ENCODE measurements at places on chromosomes 11 and 22.

GRCh38 chr22:20889904-20890540, 27.2 kb upstream of the CRKL start:
- no peak for DNase-seq

- no peak for DNase-seq
Measured at GRCh38 chr22:27614650-27615007, 186.9 kb downstream of the MN1 start.

GRCh38 chr11:35933320-35933871, 10.5 kb upstream of the LDLRAD3 start:
- DNase-seq: no peak

- DNase-seq: no peak
Measured at GRCh38 chr11:126731576-126732142, 268.9 kb downstream of the KIRREL3 start.

DNA sequence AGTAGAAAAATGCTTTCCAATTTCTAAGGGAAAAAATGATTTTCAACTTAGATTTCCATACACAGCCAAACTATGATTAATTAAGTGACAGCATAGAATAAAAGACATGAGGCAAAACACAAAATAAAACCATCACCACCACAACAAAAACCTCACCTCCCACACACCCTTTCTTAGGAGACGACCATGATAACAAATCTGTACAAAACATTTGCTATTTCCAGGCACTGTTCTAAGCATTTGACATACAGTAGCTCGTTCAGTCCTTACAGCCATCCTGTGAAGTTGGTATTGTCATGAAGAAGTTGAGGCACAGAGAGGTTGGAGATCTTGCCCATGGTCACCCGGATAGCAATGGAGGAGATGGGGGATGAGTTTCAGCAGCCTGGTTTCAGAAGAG, 8.7 kb downstream of the SPI1 start:
- no peak for DNase-seq

DNA sequence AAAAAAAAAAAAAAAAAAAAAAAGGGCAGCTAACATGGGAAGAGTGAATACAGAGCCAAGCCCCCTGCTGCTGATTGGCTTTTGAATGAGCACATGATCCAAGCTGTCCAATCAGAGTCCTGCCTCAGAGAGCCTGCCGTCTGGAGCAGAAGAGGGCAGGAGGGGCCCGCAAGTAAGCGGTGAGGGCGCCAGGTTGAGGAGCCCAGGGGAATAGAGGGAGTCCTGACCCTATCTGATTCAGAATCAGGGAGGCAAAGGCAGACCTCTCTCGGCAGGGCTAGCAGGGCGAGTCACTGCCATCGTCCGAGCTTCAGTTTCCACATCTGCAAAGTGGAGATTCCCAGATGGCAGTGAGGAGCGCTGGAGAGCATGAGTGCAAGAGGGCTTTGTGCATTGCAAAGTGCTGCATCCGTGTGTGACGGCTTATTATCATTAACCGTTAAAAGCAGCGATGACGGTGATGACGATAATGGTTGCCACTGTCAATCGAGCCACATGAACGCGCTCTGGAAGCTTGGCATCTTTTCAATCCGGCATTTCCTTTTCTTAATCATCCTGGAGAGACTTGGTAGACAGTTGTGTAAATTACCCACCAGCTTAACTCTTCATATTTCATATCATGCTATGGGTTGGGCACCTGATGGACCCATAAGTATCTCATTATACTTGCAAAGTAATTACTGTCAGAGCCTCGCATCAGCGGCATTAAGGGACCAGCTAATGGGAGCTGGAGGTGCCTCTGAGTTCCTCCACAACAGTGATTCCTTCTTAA, 68.6 kb upstream of the ATXN10 start:
- peak; percentile 48 for DNase-seq

DNA sequence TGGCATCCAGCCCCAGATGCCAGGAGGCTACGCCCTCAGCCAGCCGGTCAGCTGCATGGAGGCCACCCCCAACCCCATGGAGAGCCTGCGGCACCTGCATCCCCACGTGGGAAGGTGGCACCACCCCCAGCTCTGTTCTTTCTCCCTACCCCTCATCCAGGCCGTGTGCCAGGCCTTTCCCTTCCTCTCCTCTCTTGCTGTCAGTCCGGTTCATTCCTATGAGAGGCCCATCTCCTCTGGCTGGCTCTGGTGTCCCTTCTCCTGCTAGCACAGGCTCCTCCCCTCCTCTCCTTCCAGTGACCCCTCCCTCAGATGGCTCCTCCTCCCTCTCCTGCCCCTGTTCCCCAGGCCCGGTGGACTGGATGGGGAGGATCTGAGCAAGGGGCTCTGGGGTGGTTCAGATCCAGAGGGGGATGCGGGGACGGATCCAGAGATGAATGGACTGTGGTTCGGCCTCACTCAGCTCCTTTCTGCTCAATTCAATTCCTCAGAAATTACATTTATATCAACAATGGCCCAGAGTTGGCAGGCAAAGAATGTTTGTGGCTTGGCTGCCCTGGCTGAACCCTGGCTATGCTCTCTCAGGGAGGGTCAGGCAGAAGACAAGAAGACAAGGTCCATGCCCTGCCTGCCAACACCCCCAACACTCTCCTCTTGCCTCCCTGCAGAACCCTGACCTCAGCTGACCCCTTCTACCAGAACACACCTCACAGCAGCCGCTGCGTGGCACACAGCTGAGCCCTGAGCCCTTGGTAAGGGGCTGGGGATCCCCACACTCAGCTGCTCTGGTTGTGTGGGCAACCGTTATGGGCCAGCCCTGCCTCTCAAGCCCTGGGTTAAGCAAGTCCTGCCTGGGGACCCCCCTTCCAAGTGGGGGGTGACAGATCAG, 18.5 kb upstream of the LRRC10B start:
- DNase-seq: no peak

DNA sequence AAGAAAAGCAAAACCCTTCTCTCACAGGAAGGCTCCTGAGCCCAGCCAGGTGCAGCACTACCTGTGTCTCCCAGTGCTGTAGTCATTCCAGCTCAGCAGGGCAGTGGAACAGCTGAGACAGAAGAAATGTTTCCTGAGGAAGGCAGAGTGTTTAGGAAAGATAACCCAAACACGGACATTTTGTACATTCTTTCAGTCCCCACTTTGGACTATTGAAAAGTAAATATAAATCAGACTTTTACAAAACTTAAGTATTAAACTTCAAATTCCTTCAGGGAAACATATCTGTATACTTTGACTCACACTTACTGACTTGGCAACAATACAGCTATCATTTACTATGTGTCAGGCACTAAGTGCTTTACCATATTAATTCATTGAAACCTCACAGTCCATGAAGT, 40.4 kb downstream of the RRAS2 start:
- no peak for DNase-seq

- DNase-seq: peak; percentile 42
Measured at GRCh38 chr11:15819679-15820286, 536.6 kb downstream of the SOX6 start.

DNA sequence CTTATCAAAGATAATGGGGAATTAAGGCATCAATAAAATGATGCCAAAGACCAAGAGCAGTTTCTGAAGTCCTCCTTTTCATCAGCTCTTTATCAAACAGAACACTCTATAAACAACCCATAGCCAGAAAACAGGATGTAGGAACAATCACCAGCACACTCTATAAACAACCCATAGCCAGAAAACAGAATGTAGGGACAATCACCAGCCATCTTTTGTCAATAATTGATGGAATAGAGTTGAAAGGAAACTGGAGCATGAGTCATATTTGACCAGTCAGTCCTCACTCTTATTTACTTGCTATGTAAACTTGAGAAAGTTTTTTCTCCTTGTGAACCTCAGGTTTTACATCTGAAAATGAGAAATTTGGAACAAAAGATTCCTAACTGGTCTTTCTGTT, 10.0 kb downstream of the MS4A2 start:
- DNase-seq: no peak

GRCh38 chr11:93000511-93001476, 31.3 kb downstream of the MTNR1B start:
- DNase-seq: peak; percentile 67

DNA sequence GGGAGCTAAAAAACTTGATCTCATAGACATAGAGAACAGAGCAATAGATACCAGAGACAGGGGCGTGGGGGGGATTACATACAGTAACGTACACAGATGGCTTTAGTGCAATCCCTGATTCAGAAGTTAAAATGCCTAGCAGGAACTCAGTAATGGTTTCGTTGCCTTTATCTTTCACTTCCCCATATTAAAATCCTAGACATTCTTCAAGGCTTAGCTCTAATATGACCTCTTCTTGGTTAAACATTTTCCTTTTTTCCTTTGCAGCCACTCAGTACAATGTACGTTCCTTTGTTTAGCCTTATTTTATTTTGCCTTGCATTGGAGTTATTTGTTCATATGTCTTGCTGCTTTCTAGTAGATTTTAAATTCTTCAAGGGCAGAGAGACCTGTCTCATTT, 104.9 kb downstream of the C11orf87 start:
- DNase-seq: no peak

Data from SW480 (cell line).